Mesenteric fat pad (tissue), 1 donor: ENCODE measurements at places on chromosomes 7 and 10. TPM values are rescaled to one million over a fixed set of nuclear protein-coding genes. Genes with fewer than 3 reads are reported as not detected.

DNA sequence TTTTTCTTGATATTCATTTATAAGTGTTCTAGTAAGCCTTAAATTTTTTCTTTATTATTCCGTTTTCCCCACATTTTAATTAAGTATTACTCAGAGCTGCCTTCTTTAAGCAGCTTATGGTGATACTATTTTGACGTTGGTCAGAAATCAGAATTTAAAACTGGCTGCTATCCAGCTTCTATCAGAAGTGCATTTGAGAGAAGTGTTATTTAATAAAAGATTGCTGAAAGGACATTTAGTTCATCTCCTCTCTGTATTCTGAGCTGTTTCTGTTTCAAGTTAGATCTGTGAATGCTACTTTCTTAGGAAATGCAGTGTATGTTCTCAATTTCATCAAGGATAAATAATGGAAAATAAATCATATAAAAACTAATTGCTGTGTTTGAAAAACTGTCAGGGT lies 17.4 kb downstream of the KLHL7 start:
- no peak for DNase-seq

GRCh38 chr7:134448356-134449229 lies 10.3 kb downstream of the AKR1B1 start:
- DNase-seq: no peak

DNA sequence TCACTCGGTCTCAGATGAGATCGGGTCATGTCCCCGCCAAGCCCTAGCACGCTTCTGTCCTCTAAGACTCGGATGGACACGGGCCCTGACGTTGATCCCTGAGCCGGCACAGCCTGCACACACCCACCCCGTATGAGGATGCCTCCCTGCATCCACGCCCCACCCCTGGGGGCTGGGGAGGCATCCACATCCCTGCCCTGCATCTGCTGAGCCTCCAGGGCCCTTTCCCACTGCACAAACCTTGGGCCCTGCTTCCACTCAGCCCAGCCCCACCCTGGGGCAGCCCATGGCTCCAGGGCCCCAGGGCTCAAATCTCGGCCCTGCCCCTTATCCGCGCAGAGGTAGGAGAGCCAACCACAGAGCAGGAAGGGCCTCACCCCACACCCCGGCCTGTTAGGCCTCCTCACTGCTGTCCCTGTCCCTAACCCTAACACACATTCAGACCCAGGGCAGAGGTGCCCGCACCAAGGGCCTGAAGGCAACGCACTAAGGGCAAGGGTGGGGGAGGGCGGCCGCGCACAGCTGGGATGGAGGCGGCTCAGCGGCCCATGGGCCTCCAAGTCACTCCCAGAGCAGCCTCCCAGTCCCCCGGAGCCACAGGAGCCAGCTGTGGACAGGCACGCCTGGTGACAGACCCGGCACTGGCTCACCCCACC lies 9.5 kb upstream of the MICALL2 start:
- DNase-seq: no peak

DNA sequence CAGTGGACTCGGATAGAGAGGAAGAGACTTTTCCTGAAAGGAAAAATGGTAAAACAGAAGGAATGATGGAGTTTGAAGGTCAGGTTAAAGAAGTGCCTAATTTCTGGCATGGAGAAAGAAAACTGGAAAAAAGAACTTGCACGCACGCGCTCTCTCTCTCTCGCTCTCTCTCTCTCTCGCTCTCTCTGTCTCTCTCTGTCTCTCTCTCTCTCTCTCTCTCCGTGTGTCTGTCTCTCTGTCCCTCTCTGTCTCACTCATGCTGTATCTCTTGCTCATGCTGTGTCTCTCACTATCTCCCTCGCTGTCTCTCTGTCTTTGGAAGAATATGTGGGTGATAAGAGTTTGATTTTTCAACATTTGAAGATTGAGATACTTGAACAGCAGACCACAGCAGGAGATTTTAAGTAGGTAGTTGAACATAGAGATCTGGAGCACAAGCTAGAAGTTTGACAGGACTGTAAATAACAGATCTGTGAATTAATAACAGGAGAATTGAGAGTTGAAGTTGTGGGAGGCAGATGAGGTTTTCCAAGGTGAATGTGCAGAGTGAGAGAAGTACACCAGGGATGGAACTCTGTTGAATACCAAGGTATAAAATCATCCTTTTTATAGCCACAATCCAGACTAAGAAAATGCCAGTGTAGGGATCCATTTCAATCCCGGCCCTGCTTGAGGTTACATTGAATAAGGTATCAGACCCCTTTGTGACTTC lies 33.1 kb downstream of the ADD3 start:
- DNase-seq: no peak

DNA sequence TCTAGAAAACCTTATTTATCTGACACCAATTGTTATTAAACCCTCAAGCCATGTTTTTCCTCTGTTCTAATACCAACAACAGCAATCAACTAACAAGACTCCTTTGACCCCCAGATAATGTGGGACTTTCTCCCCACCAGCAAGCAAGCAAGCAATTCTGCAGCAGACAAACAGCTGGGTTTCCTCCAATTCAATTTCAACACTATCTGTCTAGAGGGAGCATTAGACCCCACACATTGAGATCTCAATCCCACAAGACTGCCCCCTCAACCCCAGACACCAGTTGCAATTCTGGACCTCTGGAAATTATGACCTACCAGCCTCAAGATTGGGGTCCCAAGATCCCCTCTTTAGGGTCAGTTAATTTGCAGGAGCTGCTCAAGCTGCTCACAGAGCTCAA lies 89.4 kb upstream of the TMEM26 start:
- no peak for DNase-seq

DNA sequence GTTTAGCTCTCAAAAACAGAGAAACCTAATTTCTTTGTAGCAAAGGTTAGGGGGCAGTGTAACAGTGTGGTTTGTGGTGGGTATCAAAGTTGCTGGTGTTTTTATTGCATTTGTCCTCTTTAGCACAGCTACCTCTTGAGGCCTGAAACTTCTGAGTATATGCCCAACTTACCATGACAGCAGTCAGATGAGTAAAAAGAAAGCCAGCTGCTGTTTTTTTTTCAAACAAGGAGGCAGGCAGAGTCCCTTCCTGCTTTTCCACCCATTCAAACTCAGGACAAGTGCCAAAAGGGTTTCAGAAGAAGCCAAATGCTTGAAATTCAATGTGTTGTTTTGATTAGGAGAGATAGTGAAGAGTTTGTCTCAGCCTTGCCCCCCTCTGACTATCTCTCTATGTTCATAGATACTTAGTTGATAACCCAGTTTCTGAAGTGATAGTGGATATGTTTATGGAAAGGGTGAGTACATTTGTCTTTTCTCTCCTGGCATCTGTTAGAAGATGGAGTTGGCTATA lies 23.1 kb downstream of the GBF1 start:
- DNase-seq: no peak

GRCh38 chr7:151179287-151179860 lies 7.7 kb downstream of the ASB10 start:
- no peak for DNase-seq

DNA sequence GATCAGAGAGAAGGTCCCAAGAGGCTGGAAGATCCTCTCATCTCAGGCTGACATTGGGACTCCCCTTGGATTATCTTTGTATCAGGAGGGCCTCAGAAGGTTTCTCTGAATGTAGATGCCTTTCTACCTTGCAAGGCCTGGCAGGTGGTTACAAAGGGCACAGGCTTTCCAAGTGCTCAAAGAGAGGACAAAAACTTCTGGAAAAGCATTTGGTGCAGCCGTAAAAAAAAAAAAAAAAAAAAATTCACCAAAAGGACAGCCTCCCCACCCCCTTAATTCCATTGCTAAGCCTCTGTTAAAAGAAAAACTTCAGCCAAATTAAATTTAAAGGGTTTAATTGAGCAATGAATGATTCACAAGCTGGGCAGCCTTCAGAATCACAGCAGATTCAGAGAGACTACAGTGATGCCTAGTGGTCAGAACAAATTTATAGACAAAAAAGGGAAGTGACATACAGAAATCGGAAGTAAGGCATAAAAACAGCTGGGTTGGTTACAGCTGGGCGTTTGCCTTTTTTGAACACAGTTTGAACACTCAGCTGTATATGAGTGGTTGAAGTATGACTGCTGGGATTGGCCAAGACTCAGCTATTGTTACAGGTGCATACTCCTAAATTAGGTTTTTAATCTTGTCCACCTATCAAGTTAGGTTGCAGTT lies 42.5 kb upstream of the LRGUK start:
- DNase-seq: peak; percentile 6

DNA sequence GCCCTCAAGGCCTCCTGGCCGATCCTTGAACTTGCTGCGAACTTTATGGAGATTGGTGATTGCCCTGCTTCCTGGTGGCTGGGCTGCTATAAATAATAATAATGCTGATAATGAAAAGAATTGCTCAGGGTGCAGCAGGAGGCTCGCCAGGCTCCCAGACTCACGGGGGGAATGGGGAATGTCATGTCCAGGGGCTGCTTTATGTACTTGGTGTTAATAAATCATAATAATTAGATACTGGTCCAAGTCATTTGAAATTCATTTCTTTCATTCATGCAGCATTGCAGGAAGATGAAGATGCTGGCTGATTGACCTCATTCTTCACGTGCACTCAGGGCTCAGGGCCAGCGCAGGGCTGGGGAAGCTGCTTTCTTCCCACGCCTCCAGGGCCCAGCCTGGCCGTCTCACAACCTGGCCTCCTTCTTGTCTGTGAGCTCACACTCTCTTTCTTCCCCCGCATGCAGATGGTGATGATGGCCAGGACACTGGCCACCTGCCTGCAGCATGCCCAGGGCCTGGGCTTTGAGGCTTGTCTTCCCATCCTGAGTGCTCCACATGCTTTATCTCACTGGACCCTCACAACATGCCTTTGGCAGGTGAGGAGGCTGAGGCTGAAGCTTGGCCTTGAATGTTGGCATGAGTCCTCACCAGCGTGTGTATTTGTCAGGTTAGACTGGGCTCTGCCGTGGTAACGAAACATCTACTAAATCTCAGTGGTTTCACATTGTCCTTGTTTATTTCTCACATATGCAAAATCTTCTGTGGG lies 138.4 kb upstream of the TNS3 start:
- DNase-seq: peak; percentile 79

DNA sequence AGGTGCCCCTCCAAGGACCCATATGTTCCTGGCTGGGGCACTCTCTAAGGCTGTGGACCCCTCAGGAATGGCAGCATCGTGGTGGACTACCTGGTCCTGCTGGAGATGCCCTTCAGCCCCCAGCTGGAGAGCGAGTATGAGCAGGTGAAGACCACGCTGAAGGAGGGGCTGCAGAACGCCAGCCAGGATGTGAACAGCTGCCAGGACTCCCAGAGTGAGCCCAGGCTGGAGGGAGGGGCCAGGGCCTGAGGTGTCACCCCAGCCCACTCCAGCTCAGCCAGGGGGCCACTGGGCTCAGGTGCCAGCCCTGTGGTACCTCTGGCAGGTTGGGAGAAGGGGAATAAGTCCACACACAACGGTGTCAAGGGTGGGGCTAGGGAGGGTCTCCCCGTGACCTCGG lies 4.7 kb upstream of the MUC12 start:
- no peak for DNase-seq

GRCh38 chr10:72204296-72204695 lies 11.5 kb upstream of the ANAPC16 start:
- no peak for DNase-seq

DNA sequence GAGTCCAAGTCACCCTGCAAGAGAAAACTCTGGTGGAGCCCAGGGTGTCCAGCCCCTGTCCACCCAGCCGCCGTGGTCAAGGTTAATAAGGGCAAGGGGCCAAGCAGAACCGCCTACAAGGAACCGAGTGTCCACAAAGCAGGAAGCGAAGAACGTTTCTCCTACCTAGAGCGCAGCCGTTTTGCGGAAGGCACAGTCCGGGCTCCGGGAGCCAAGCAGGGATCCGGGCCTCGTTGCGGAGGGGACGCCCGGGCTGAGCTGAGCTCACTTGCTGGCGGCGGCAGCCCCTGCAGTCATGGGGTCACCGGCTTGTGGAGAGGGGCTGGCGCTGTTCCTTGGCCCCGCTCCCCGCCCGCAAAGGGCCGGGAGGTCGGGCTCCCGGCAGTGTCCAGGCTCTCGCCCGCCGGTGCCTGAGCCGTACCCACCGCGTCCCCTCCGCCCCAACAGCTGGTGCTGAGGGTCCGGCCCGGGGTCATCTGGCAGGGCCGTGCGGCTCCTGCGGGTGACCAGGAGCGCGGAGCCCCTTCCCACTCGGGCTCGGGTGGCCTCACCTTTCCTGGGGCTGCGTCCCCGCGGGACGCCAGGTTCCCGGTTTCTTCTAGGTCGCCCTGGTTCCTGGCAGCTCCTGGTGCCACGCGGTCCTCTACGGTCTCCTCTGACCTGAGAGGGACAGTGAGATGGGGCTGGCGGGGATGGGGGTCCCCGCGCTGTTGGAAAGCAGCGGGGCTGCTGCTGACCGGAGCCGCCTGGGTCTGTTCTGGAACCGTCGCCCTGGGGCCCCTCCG lies 14.0 kb upstream of the ZNF273 start:
- no peak for DNase-seq

DNA sequence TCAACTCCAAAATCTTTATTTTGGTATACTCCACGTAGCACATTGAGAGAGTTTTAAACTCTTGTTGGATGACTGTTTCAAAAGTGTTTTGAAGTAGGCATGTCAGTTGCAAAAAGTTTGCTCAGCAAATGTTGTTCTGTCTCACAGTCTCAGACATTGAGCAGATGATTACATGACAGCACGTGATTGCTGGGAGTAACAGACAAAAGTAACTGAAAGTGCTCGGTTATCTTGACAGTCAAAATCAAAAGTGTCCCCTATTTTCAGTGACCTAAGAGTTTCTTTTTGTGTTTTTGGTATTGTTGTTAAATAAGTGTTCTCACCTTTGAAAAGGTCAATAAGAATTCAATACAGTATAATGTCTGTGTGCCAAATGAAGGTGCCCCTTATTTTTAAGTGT lies 84.3 kb downstream of the CFTR start:
- no peak for DNase-seq

DNA sequence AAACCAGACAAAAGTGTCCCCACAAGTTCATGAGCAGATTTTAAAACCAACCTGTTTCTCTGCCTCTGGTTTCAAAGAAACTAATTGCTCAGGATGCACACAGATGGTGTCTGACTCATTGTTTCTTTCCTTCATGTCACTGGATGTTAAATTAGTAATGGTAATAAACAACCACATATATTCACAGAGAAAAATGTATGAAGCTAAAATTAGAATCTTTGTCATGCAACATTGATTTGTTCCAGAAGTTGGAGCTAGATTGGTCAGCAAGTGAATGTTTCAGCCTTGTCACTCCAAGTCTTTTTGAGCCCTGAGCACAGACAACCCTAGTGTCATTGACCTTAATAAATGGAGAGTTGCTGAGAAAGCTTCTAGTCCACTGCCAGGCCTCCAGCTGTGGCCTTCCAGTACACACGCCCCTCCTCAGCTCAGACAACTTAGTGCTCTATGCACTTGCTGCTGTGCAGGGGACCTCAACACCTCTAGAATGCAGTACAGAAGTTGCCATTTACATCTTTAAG lies 175.9 kb downstream of the CCDC71L start:
- no peak for DNase-seq

GRCh38 chr10:6423413-6424170 lies 156.5 kb downstream of the PRKCQ start:
- DNase-seq: no peak

The PDE6C gene
- total RNA-seq: not detected

The ATP6V1F gene
- total RNA-seq: 160 TPM

The EPO gene
- not detected for total RNA-seq

The PON3 gene
- total RNA-seq: 2.7 TPM

The CALML5 gene
- total RNA-seq: not detected
